Stimulated activated CD4-positive, alpha-beta T cell treated with anti-CD3 and anti-CD28 coated beads, Interleukin-4, amount 100 ng/mL, for 1 hour (primary cell): ENCODE measurements at places on chromosomes 1 and 21.

- no peak for DNase-seq
Observed at GRCh38 chr1:22665752-22666151, 12.7 kb downstream of the C1QB start.

- DNase-seq, result no peak
Observed at GRCh38 chr1:68036946-68037345, 13.5 kb downstream of the DIRAS3 start.

GRCh38 chr1:152996633-152997400 is 4.7 kb upstream of the SPRR3 start:
- DNase-seq, result no peak

GRCh38 chr1:180175806-180176205 is 21.1 kb downstream of the QSOX1 start:
- no peak for DNase-seq

- no peak for DNase-seq
Observed at GRCh38 chr1:228891272-228892034, 156.2 kb downstream of the RHOU start.

DNA sequence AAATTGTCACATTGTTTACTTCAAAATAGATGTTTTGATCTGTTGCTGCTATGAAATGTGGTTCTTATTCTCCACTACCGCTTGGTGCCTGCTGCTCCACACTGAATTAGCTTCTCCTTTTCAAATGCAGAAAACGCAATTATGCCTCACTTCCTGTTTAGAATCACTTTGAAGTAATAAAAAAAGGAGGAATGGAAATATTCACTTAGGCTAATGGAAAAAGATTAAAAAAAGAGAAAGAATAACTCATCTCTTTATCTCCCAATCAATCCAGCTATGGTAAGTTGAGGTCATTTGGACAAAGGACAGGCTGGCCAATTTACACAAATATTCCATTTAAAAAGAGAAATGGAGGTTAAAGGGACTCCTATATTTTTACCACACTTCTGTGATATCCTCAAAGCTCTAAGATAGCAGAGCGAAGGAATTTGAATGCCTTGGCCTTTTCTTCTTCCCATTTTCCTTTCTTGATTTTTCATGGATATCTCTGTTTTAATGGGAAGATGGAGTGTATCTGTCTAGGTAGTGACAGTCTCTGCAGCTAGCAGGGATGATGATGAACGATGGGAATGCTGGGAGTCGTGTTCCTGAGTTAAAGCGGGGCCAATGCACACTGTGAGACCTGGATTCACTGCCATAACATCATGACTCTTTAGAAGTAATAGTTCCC is 35.7 kb downstream of the RGS5 start:
- no peak for DNase-seq
